ENCODE measurements at places on chromosomes 5 and 9. TPM values are rescaled to one million over a fixed set of nuclear protein-coding genes. Genes with fewer than 3 reads are reported as not detected.

Gene QRFP
- not detected for total RNA-seq

Gene TRPM6
- not detected for total RNA-seq

Gene FAM200C
- total RNA-seq: 0.61 TPM

Gene RASGRF2
- total RNA-seq: 12.3 TPM

Gene EXOSC3
- total RNA-seq: 88.1 TPM

Gene PCDHAC2
- total RNA-seq: not detected

Gene APC
- 26.2 TPM for total RNA-seq

Gene NR4A3
- 20.4 TPM for total RNA-seq

Gene TAF11L10
- total RNA-seq: not detected

Gene NXNL2
- total RNA-seq: not detected

Gene SLC46A2
- not detected for total RNA-seq

Gene ALDH1A1
- total RNA-seq: not detected

Gene CERCAM
- 12.2 TPM for total RNA-seq

Gene C9orf153
- 0.38 TPM for total RNA-seq

Gene FOXD4
- total RNA-seq: 0.49 TPM

Gene DNAJC21
- total RNA-seq: 50.6 TPM

Gene KCNN2
- total RNA-seq: not detected

Gene KCNV2
- total RNA-seq: not detected

Gene BTNL8
- 1.7 TPM for total RNA-seq

Gene PKD2L2
- 0.38 TPM for total RNA-seq

Gene SPATA24
- 5.8 TPM for total RNA-seq

Gene SPATA31A1
- not detected for total RNA-seq

Gene CACNA1B
- total RNA-seq: not detected

Gene TRMO
- total RNA-seq: 15.4 TPM

Gene C9orf40
- 19.0 TPM for total RNA-seq

Gene ZNF354C
- 6.0 TPM for total RNA-seq

Gene AMBP
- total RNA-seq: not detected

Gene SLC9A3
- 1.7 TPM for total RNA-seq

Gene ZNF608
- total RNA-seq: not detected

Gene SLC24A2
- not detected for total RNA-seq

Gene MOB3B
- total RNA-seq: 0.70 TPM

Gene LPAR1
- total RNA-seq: not detected

Gene ADAMTSL2
- not detected for total RNA-seq

Gene CXCL14
- total RNA-seq: not detected

Gene CMYA5
- 0.12 TPM for total RNA-seq

Gene HRCT1
- total RNA-seq: not detected

Gene ADRB2
- 4.4 TPM for total RNA-seq

Gene GALNT12
- 9.9 TPM for total RNA-seq

Gene PPP1R2B
- not detected for total RNA-seq

Gene RORB
- total RNA-seq: 0.35 TPM

Gene FGF18
- total RNA-seq: not detected

Gene HOMER1
- total RNA-seq: 5.2 TPM

Gene GFPT2
- total RNA-seq: 0.37 TPM

Gene AGXT2
- total RNA-seq: not detected

Gene HMMR
- total RNA-seq: 82.2 TPM

Gene OR1J2
- total RNA-seq: not detected

Gene CCDC187
- not detected for total RNA-seq

Gene C1QTNF3
- total RNA-seq: 3.8 TPM

Gene TNFSF15
- total RNA-seq: 0.16 TPM

Gene B4GALT1
- total RNA-seq: 35.2 TPM

Gene CCIN
- total RNA-seq: not detected

Gene PCDHA8
- total RNA-seq: not detected

Gene SUSD3
- total RNA-seq: 40.1 TPM

Gene BARHL1
- not detected for total RNA-seq

Gene JAKMIP2
- total RNA-seq: 5.2 TPM

Gene GPRIN1
- total RNA-seq: 2.5 TPM

Gene LCN9
- not detected for total RNA-seq

Gene PCDHGB5
- not detected for total RNA-seq

Gene NMUR2
- not detected for total RNA-seq

Measured in activated CD8-positive, alpha-beta memory T cell treated with anti-CD3 and anti-CD28 coated beads, Interleukin-2, amount 10 ng/mL, durations not matched to agents 7 days and 5 days (primary cell).